ENCODE measurements at places on chromosomes 3 and 15.

DNA sequence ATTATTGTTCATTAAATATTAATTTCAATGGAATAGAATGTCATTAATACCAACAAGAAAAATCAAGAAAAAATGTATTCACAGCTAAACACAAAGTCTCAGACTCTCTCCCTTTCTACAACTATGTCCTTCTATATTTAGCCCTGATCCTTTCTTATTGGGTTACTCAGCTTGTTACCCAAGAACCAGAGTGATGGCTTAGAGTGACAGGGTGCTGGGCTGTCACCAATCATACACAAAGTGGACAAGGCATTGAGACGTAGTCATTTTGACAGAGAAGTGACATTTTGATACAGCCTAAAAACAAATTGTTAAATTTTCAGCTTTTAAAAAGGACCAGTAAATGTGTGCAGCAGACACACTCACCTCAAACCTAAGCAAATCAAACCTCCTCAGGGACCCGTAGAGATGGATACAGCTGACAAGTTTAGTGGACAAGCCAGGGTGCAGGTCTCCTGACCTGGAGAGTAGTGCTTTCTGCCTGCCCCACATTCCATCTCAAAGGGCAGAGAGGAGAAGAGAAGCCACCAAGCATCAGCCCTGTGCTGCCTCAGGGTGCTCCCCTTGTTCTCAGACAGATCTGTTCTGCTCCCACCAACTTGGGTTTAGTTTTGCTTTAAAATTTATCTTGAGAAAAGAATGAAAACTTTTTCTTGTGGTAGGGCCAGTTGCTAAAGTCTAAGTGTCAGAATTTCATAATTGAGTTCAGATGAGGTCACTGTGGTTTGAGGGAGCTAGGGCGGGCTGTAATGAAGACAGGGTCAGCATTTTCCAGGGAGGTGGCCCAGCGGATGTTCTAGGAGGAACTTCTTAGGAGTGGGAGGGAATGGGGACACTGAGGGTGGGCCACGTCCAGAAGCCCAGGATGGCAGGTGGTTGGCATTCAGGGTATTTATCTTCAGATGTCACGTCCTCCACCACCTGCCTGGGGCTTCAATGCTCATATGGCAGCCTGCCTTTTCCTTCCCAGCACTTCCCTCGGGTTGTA, 136.5 kb upstream of the TBL1XR1 start:
- DNase-seq = no peak

GRCh38 chr3:181969925-181970324, 258.2 kb downstream of the SOX2 start:
- no peak for DNase-seq

DNA sequence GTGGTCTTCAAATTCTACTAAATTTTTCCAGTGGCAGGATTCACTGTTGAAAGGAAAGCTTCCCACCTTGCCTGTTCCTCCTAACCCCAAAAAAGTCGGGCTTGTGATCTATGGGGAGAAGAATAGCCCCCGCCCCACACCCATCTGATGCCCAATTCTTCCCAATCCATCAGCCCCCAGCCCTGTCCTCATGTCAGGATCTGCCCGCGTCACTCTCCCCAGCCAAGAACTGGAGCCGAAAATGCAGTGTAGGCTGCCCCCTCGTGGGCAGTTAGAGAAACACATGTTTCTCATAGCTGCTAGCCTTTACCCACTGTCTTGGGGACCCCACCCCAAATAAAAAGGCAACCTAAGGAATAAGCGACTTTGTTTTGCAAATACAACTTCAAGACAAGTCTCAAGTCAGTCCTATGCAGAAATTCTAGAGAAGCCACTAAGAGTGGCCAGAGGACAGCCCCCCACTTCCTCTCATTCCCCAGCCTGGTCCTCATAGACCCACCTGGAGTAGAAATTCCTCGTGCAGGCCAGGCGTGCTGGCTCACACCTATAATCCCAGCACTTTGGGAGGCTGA, 13.0 kb upstream of the CSK start:
- DNase-seq = no peak

DNA sequence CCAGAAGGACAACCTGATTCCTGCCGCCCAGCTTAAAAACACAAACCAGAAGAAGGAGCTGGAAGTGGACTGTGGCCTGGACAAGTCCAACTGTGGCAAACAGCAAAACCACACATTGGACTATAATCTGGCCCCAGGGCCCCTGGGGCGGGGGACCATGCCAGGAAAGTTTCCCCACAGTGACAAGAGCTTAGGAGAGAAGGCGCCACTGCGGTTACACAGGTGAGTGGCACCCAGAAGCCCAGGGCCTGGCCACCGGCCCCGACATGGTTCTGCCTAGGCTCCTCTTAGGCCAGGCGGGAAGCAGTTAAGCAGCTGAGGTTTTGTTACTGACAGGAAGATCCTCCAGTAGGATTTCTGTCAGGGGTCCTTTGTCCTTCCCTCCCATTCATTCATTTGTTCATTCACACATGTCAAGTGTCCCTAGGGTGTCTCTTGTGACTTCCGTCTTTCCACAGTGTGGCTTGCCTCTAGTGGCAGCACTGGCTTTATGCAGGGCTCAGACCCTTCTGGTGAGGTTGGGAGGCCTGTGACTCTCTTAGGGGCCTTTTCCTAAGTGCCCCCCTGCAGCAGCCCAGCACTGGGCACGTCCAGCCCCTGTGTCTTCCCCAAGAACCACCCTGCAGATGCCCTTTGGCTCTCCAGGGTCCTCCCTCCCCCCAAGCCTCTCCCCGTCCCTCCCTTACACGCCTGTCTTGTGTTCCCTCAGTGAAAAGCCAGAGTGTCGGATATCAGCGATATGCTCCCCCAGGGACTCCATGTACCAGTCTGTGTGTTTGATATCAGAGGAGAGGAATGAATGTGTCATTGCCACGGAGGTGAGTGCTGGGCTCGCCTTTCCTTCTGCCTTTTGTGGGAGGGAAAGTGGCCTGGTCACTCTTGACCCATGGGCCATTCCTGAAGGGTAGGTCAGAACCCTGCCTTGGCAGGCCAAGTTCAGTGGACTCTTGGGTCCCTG, 7.8 kb downstream of the DLL4 start:
- DNase-seq = no peak

DNA sequence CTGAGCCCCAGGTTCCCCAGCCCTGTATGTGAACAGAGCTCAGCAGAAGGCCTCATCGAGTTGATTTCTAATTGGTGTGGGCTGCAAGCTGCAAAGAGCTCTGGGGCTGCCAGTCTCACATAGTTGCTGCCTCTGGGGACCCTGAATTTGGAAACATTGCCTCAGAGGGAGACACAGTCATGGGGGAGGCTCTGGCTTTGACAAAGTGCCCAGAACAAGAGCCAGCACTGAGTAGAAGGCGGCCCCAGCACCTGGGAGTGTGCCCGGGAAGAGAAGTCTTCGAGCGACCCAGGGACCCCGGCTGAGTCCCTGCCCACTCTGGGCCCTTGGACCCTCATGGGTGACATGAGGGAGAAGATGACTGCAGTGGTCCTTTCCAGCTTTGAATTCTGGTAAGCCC, 7.3 kb downstream of the NTRK3 start:
- no peak for DNase-seq

DNA sequence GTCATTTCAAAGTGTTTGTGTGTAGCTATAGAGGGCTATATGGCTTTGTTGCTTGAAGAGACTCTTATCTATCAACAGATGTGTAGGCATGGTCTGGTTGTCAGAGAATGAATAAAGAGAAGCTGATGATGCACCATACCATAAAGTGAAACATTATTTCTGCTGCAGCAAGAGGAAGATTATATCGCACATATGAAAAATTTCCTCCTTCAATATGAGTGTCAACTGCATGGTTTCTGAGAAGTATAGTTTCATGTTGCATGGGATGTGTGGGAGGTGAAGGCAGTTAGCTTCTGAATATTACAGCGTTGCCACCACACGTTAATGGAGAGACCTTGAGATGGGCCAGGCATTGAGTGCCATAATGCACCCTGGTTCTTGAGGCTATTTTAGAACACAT, 217.9 kb downstream of the SATB1 start:
- DNase-seq = no peak

GRCh38 chr15:45744236-45744589, 109.4 kb downstream of the SQOR start:
- DNase-seq = no peak

- no peak for DNase-seq
Observed at GRCh38 chr3:60933824-60934223, 317.4 kb downstream of the FHIT start.

DNA sequence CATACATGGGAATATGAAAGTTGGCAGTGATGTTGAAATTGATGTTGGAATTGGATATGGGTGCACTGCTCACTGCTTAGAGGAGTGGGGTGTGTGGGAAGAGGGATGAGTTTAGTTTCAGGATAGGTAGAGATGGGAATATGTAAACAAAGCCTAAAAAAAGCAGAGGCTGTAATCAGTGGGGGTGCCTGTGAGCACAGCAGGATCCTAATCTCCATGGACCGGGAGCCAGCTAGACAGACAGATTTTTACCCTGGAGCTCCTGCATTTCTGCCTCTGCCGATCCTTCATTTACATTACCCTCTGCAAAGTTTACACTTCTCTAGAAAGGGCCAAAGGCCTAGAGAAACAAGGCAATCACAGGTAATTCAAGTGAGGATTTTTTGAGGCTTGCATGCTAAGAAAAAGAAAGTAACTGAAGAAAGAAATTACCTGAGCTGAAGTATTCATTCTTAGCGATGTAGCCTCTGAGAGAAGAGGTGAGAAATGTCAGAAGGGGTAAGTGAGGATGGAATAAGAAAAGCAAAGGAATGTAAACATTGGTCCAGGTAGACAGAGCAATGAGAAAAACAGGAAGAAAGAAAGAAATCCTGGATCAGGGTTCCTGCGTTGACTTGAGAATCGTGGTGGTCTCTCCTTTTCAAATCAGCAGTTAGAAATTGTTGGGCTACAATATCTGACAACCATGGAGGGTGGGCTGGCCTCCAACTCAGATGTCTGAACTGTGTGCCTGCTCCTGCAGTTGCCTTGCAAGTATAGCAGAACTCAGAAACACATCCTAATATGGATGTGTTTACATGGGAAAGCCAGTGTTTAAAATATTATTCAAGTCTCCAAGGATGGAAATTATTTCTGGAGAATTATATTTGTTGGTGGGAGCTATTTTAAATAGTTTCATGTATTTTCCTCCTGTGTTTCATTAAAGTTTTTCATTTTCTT, 79.8 kb downstream of the CRTC3 start:
- no peak for DNase-seq

- no peak for DNase-seq
Observed at GRCh38 chr15:38093931-38094330, 158.7 kb upstream of the SPRED1 start.

DNA sequence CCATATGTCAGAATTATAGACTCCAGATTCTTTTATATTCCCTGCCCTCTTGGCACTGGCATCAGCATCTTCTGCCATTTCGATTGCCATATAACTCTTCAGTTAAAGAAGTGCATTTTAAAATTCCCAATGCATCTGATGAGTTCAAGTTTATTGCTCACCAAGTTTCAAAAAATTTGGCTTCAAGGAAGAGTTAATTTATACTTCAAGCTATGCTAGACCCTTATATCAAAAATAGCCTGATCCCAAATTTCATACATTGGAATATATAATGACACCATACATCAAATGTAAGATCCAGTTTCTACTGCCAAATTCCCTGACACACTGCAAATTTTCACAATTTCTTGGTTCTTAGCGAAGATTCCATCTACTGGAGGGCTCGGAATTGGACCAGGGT, 1058.6 kb downstream of the NTRK3 start:
- DNase-seq = no peak

GRCh38 chr15:27804569-27805260, 294.4 kb downstream of the OCA2 start:
- DNase-seq = no peak

All from stimulated activated CD8-positive, alpha-beta memory T cell treated with anti-CD3 and anti-CD28 coated beads, Interleukin-7, amount 100 ng/mL, for 24 hours (primary cell).